ENCODE measurements at places on chromosomes 6 and 20.

GRCh38 chr6:127582777-127583462, 5.9 kb downstream of the C6orf58 start:
- H3K4me3 ChIP-seq, result no peak overlapping the region
- no peak overlapping the region for H3K27ac ChIP-seq
- DNase-seq, result no peak
- no peaks in the 10 kb centered on the region for H3K27me3 ChIP-seq
- no peaks in the 10 kb centered on the region for H3K36me3 ChIP-seq

DNA sequence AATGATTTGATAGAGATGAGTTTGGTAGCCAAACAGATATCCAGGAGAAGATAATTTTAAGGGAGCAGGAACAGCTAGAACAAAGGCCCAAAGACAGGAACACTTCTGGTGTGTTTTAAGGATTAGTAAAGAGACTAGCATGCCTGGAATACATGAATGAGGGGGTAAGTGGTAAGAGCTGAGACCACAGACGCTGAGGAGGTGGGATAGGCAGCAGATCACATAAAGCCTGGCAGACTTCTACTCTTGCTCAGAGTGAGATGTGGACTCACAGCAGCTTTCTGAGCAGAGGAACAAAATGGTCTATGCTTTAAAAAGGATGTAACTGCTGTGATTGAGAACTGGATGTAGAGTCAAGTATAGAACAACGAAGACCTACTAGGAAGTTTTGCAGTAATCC, 100.1 kb downstream of the EPHA7 start:
- H3K27me3 ChIP-seq, result no peaks in the 10 kb centered on the region
- H3K4me1 ChIP-seq, result no peaks in the 10 kb centered on the region
- no peak for DNase-seq
- H3K4me3 ChIP-seq, result no peak overlapping the region
- no peaks in the 10 kb centered on the region for H3K36me3 ChIP-seq
- no peak overlapping the region for H3K27ac ChIP-seq

DNA sequence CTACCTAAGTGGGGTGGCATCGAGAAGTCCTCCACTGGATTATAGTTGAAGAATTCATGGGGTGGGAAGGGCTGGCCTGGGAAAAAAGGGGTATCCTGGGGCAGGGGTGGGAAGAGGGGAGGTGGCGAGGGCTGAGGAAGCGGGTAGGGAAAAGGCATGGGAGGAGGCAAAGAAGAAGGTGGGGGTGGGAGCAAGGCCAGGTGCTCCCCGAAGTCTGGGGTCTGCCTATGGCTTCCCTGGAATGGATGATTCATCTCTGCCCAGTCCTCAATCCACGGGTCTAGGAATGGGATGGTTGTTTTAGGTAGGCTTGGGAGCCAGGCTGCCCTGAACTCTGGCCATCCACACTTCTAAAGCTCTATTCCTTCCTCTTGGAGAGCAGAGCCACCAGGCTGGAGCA, 4.4 kb downstream of the PCED1A start:
- no peak overlapping the region for H3K4me3 ChIP-seq
- no peak for DNase-seq
- H3K27ac ChIP-seq, result no peak overlapping the region
- H3K36me3 ChIP-seq, result no peaks in the 10 kb centered on the region

- H3K27me3 ChIP-seq, result no peaks in the 10 kb centered on the region
Measured at GRCh38 chr20:10447028-10447427, 11.9 kb downstream of the SLX4IP start.

GRCh38 chr6:134003542-134003951, 48.9 kb downstream of the SLC2A12 start:
- H3K4me1 ChIP-seq, result no peaks in the 10 kb centered on the region
- H3K27ac ChIP-seq, result no peak overlapping the region
- no peaks in the 10 kb centered on the region for H3K27me3 ChIP-seq
- H3K36me3 ChIP-seq, result no peaks in the 10 kb centered on the region

GRCh38 chr20:50918403-50918802, 12.8 kb downstream of the ADNP start:
- no peak for DNase-seq
- H3K36me3 ChIP-seq, result no peaks in the 10 kb centered on the region
- H3K4me1 ChIP-seq, result peaks cover 93% of the 10 kb centered on the region
- H3K27me3 ChIP-seq, result no peaks in the 10 kb centered on the region

Measured in adrenal gland (tissue), 19 donors.